ENCODE measurements at places on chromosomes 3 and 15. TPM values are rescaled to one million over a fixed set of nuclear protein-coding genes. Genes with fewer than 3 reads are reported as not detected.

Gene NLGN1
- total RNA-seq = not detected

Gene HESX1
- 0.17 TPM for total RNA-seq

Gene SLCO3A1
- under 0.01 TPM for total RNA-seq

Gene CD200R1
- not detected for total RNA-seq

Gene IGSF11
- total RNA-seq = not detected

Gene DLEC1
- total RNA-seq = 0.13 TPM

Gene TNFAIP8L3
- total RNA-seq = 162 TPM

Gene LYZL4
- total RNA-seq = not detected

Gene MORC1
- total RNA-seq = not detected

Gene CDCP1
- 23.0 TPM for total RNA-seq

Gene ARGFX
- total RNA-seq = not detected

Gene LDHAL6B
- total RNA-seq = not detected

Gene ATG7
- total RNA-seq = 48.1 TPM

Gene UCN2
- 1.8 TPM for total RNA-seq

Gene CEP19
- total RNA-seq = 4.5 TPM

Gene ARHGEF26
- 1.8 TPM for total RNA-seq

Gene BFSP2
- total RNA-seq = not detected

Gene ST6GAL1
- total RNA-seq = 2.0 TPM

Gene JAGN1
- 54.1 TPM for total RNA-seq

Gene CTSH
- total RNA-seq = 43.9 TPM

Gene SI
- total RNA-seq = not detected

Gene CHDH
- total RNA-seq = under 0.01 TPM

Gene ROPN1
- total RNA-seq = not detected

Gene SEMA3B
- 4.1 TPM for total RNA-seq

Gene MYRIP
- 0.11 TPM for total RNA-seq

Gene MB21D2
- 11.0 TPM for total RNA-seq

Gene ZNF80
- total RNA-seq = 0.06 TPM

Gene GOLGA6L4
- 0.69 TPM for total RNA-seq

Gene TRAIP
- total RNA-seq = 13.8 TPM

Gene SCAMP5
- 0.51 TPM for total RNA-seq
